Left cardiac atrium (tissue), 4 donors: ENCODE measurements at places on chromosomes 13 and 19. TPM values are rescaled to one million over a fixed set of nuclear protein-coding genes. Genes with fewer than 3 reads are reported as not detected.

KLK3 gene
- not detected for total RNA-seq

DCUN1D2 gene
- 94.3 TPM for total RNA-seq

MCEMP1 gene
- 1.2 TPM for total RNA-seq

GRCh38 chr13:108267347-108267746 lies 2.2 kb upstream of the TNFSF13B start:
- no peak for DNase-seq

MEIOSIN gene
- 0.21 TPM for total RNA-seq

DNA sequence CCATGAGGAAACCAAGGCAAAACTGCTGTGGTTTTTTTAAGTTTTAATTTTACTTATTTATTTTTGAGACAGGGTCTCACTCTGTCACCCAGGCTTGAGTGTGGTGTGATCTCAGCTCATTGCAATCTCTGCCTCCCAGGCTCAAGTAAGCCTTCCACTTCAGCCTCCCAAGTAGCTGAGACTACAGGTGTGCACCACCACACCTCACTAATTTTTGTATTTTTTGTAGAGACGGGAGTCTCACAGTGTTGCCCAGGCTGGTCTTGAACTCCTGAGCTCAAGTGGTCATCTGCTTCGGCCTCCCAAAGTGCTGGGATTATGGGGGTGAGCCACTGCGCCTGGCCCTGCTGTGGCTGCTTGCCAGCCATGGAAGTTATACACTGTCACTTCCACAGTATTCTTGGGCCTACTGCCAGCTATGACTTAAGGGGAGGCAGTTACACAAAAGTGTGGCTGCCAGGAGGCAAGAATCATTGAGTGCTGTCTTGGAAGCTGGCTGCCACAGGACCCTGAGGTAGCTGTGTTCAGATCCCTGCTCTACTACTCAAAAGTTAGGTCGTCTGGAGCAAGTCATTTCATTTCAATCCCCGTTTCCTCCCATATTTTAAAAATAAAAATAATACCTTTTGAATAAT lies 12.7 kb downstream of the FARP1 start:
- DNase-seq: no peak

DNA sequence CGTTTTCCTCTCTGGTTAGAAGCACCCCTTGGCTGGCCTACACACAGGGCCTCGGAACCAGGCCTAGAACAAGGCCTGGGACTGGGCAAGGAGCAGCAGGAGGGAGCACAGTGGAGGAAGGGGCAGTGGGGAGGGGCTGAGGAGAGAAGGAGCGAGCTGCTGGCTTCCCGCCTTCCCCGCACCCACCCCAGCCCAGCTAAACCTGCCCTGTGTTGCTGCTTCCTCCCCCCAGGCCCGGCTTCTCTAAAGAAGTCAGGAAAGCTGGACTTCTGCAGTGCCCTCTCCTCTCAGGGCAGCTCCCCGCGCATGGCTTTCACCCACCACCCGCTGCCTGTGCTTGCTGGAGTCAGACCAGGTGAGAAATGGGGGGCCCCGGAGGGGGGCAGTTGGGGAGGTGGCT lies 24.3 kb downstream of the LYL1 start:
- no peak for DNase-seq

DNA sequence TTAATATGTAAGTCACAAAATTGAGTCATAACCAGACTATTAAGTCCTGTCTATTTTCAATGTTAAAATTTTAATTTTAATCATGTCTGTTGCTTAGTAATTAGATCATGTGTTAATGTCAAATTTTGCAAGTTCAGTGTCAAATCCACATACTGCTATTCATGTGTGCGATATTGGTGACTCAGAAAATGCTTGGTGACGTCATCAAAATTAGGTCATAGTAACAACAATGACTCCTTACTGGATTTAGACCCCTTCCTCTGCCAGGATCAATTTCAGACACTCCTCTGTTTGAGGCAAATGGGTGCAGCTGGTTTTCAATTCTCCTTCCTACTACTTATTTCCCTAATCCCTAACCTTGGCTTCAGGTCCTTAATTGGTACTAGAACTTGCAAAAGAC lies 1394.3 kb upstream of the SLC10A2 start:
- no peak for DNase-seq

ASF1B gene
- 3.0 TPM for total RNA-seq

CD79A gene
- 0.68 TPM for total RNA-seq

DNA sequence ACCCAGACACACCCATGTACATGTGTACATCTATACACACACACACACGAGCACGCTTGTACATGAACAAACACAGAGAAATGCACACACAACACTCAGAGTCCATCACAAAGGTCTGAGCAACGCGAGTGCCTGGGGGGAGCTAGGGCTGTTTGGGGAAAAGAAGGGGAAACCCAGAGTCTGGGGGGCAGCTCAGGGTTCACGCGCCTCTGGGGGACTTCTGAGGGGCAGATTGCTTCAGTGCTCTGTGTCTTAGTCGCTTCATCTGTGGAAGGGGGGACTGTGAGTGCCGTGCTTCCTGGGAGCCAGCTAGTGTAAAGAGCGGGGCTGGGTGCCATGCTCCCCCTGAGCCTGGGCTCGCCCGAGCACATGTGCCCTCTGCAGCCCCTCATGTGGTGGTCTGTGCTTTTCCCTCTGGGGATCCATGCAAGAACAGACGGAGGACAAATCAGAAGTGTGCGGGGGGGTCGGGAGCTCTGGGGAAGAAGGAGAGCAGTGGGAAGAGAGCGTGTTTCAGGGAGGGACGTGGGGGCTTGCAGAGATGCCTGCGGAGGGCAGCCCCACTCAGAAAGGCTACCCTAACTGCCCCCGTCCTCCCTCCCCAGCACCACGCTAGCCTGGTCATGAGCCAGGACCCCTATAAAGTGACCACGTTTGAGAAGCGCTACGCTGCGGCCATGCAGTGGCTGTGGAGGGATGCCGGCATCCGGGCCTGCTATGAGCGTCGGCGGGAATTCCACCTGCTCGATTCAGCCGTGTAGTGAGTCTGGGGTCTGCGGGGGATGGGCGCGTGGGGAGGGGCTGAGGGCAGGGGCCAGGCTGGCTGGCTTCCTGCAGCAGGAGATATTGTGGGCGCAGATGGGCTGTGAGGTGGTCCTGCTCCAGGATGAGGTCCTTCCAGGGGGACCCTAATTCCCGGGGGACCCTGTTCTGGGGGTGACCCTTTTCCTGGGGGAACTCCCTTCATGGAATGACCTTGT lies 14.0 kb downstream of the GNA15 start:
- DNase-seq: no peak

IGFL2 gene
- not detected for total RNA-seq

ZNF284 gene
- total RNA-seq: 1.9 TPM

ADAT3 gene
- total RNA-seq: 3.0 TPM

DNA sequence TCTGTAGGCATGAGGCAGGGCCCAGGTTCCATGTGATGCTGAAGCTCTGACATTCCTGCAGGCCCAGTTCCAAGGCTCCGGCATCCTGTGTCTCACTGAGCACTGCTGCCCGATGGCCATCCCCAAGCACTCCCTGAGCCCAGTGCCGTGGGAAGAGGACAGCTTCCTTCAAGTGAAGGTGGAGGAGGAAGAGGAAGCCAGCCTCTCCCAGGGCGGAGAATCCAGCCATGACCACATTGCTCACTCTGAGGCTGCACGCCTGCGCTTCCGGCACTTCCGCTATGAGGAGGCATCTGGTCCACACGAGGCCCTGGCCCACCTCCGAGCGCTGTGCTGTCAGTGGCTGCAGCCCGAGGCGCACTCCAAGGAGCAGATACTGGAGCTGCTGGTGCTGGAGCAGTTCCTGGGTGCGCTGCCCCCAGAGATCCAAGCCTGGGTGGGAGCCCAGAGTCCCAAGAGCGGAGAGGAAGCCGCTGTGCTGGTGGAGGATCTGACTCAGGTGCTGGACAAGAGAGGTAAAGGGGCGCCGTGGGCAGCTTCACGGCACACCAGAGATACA lies 8.0 kb downstream of the ZSCAN22 start:
- no peak for DNase-seq

DNA sequence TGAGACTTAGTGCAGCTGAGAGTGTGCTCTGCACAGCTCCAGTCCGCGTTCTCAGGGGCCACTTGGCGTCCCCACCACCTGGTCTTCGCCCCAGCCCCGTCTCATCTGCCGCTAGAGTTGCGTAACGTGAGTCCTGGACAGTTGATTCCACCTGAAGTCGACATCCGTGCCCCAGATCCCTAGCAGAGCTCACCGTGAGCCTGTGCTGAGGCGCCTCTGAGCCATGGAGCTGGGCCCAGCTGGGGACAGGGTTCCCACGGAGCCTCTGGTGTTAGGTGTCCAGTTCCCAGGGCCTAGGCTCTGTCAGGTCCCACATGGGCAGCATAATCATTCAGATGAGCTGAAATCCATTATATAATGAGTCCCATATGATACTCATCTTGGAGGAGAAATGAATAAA lies 147.1 kb upstream of the SOX1 start:
- no peak for DNase-seq

DNA sequence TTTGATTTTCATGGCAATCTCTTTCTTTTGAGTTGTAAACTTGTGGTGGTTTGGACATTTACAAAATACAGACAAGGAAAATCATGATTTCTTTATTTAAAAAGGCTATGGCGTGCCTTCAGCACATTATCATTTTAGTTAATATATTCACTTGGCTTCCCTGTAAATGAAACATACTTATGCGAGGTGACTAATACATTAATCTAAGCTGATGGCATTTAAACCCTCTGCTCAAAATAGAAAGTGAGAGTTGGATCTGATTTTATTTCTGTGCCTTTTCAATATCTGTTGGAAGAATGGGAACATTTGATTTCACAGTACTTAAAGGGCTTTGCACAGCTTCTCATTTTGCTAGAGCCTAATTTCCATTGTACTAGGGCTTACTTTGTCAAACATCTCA lies 289.8 kb downstream of the MTUS2 start:
- no peak for DNase-seq

- DNase-seq: no peak
These were observed 30.2 kb upstream of the CPB2 start for GRCh38 chr13:46134961-46135522.

GRCh38 chr19:18871543-18871942 lies 24.4 kb downstream of the CERS1 start:
- DNase-seq: no peak

RYR1 gene
- total RNA-seq: 1.3 TPM

DNA sequence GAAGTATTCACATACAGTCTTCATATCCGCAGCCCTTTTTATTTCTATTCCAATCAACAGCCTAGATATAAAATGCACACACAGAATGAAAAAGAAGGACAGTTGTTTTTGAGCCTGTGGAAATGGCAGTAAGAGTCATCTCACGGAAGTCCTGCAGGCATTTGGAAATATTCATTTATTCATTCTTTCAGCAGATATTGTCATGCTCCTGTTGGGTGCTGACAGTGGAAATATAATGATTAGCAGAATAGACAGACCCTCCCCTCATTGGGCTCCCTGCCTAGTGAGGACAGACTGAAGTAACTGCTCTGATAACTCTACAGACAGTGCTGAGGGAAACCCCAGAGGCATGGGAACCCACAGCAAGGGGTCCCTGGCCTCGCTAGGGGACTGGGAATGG lies 392.3 kb downstream of the FOXO1 start:
- DNase-seq: no peak

DMKN gene
- total RNA-seq: 7.6 TPM

- no peak for DNase-seq
These were observed 87.6 kb downstream of the ZNF429 start for GRCh38 chr19:21593008-21593481.

TEX101 gene
- total RNA-seq: not detected
